Vagina (tissue), 2 donors: ENCODE measurements at places on chromosomes 3 and 15.

DNA sequence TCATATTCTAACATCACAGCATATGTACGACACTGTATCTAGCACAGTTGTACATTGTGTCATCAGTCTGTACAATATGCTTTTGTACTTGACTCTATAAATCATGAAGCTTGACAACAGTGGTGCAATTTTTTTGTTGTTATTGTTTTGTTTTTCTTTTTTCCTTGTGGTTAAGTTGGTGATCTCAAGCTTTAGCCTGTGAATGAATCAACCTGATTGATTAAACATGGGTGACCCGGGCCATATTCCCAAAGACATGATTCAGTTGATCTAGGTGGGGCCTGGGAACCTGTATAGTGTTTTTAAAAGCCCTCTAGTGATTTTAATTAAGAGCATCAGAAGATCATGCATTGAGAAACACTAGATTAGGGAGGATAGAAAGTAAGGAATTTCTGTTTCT, 101.8 kb upstream of the AADACL2 start:
- no peak for DNase-seq

DNA sequence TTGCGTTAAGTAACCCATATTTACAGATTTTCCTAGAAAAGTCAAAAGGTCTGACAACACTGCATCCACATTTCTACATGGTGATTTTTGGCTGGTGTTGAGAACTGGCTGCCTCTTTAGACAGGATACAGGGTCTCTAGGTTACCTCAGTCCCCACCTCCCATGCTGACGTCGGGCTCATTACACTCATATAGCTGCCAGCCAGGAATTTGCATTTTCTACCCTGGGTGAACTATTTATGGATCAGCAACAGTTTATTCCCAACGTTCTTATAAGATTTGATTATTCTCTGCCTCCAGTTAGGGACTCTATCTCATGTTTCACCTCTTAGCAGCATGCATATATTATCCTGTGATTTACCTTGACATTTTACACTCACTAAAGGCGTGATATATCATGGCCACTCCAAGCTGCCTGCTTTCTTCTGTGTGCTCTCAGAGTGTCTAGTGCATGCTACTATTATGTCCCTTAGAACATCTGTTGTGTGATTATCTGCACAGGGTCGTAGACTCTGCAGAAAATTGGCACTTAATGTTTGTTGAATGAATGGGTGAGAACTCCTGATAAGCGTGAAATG, 49.0 kb downstream of the CLDN11 start:
- no peak for DNase-seq

DNA sequence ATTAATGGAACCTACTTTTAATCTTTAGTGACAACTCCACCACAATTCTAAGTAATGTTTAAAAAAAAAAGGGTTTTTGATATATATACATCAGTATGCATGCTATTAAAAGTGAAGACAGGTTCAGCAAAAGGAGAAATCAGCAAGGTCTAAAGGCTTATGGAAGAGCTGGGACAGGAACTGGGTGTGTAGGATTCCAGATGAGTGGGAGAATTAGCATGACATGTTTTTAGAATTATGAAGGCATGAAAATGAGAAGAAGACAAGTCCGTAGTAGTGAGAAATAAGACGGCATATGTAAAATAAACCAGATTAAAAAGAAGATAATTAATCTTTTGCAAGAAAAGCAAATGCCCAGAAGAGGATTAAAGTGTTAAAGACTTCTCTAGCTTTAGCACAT, 52.0 kb downstream of the CBLB start:
- no peak for DNase-seq

GRCh38 chr3:36397841-36398240, 17.5 kb downstream of the STAC start:
- DNase-seq = no peak

- DNase-seq = no peak
Observed at GRCh38 chr15:61053401-61053965, 175.6 kb downstream of the RORA start.

- DNase-seq = no peak
Observed at GRCh38 chr3:124532071-124532470, 198.2 kb upstream of the UMPS start.
